ENCODE measurements at places on chromosomes 11 and 22.

- no peak for DNase-seq
Observed at GRCh38 chr11:103499710-103500340, 390.6 kb downstream of the DYNC2H1 start.

DNA sequence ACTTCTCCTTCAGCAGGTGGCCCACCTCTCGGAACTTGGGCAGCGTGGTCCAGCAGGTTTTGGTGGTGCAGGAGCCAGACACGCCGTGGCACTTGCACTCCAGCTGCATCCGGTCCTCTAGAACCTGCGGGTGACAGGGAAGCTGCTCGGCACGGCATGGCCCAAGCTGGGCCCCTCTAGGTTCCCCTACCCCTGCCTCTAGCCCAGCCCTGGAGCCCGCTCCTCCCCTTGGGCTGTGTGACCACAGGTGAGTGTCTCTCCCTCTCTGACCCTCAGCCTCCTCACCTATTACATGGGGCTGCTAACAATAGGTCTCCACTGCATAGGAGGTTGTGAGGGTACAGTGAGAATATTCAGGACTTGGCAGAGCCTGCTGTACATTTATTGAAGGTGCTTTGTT lies 53.8 kb downstream of the WNT7B start:
- no peak for DNase-seq

DNA sequence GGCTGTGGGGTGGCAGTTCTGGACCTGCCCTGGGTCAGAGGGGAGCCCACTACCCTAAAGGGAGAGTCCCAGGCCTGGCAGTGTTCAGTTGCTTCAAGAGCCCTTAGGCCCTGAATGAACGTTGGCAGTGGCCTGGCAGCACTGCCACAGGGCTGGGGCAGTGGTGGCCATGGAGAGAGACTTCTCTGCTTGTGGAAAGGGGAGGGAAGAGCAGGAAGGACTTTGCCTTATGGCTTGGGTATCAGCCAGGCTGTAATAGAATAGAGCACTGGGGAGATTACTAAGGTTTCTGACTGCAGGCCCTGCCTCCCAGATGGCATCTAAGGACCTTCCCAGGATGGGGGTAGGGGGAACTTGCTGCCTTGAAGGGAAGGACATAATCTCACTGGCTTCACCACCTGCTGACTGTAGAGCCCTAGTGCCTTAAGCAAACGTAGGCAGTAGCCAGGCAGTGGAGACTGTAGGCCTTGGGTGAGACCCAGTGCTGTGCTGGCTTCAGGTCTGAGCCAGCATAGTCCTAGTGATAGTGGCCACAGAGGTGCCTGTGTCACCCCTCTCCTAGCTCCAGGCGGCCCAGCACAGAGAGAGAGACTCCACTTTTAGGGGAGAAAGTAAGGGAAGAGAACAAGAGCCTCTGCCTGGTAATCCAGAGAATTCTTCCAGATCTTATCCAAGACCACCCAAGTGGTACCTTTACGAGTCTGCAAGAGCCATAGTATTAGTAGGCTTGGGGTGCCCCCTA lies 27.6 kb downstream of the PLA2G6 start:
- DNase-seq = no peak

GRCh38 chr11:130449310-130449990 lies 1.0 kb downstream of the ADAMTS15 start:
- DNase-seq = no peak

DNA sequence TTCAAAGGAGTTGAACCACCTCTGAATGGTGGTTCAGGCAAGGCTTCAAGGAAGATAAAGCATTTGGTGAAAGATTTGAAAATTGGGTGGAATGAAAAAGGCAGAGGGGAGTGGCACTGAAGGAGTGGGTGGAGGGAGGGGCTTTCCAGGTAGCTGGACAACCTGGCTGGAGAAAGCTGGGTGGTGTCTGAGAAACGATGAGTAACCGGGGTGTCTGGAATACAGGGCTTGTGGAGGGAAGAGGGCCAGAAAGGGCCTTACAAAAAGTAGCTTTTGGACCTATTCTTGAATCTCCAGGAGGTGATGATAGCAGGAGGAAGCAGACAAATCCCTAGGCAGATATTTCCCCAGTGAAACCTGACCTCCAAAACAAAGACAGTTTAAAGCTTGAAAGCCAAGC lies 99.3 kb downstream of the RASSF10 start:
- DNase-seq = no peak

Data from non-pigmented ciliary epithelial cell (primary cell).